ENCODE measurements at places on chromosomes 3 and 15.
A peak's percentile ranks its signal among the peaks of the same experiment; 100 is the strongest.

GRCh38 chr3:29686889-29687592 lies 406.2 kb downstream of the RBMS3 start:
- peak; percentile 39 for DNase-seq

- DNase-seq, result peak; percentile 35
These were observed 654.6 kb downstream of the MECOM start for GRCh38 chr3:169008776-169009358.

DNA sequence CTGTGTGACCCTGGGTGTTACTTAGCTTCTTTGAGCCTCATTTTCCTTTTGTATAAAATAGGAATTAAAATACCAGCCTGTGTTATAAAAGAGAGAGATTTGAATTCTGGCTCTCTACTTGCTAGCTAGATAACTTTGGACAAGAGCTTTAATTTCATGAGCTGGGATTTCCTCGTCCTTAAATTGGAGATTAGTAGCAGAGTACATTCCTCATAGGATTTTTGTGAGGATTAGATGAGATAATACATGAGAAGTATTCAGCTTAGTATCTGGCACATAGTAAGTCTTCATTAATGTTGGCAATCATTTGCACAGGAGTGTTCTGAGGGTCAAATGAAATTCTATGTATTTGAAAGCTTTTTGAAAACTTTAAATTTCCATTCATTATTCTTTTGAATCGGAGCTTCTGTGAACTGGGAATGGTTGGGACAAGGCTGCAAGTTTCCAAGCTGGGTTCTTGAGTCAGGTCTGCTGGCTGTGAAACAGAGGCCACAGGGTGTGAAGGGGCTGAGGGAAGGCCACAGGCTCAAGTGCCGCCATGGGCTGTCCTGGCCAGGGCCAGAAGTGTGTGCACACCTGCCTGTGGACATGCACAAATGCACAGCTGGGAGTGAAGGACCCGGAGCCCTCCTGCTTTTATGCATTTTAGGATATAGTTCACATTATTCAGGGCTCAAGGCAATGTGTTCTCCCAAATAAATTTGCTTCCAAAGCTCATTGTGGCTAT lies 17.2 kb downstream of the ALPK3 start:
- DNase-seq, result no peak

DNA sequence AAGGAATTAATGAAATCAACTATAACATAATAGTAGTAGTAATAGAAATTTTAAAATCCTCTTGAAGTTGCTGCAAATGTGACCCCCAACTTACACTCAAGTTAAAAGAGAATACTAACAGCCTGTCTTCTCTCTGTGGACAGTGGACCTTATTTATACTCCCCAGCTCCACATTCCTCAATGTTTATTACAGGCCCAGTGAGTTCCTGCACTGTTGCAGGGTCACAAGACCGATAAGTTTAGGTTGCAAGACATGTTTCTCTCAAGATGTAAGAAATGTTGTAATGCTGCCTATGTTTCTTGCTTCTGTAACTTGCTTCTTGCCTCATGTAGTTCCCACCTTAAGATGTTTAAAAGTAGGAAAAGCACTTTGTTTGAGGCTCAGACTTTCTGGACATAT lies 888.1 kb downstream of the PDCD6IP start:
- no peak for DNase-seq

DNA sequence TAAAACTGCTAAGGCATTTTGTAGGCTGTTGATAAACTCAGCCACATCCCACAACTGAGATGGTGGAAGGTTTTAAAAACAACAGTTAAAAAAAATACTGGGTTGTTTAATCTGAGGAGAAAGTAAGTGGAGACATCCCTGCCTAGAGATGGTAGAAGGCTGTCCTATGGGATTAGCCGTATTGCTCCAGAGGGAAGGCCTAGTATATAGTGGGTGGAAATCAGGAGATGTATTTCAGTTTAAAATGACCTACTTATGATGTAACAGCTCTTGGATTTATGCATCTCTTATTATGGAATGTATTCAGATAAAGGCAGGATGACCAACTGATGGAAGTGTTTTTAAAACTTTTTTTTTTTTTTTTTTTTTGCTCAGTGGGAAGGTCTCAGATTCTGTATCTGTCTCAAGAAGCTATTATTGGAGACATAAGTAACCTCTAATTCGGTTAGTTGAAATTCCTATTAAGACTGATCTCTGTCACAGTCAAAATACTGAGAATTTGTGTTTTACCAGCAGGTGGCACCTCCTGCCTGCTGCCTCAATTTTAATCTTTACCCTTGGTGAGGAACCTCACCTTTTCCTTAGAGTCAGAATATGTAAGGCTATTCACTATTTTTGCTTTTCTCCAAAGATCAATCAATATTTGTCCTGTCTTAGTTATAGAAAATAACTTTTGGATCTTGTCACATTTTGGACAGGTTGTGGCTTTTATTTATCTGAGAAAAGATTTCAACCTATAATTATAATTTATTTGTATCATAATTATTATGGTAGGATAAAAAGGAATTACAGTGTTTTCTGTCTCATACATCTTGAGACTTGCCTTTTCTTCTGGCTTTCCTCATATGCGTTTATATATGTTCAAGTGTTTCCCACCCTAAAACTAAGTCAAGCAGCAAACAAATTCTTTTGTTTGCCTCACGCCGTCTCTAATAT lies 63.0 kb downstream of the VPS8 start:
- peak; percentile 43 for DNase-seq

- DNase-seq, result peak; percentile 45
These were observed 179.4 kb downstream of the GBE1 start for GRCh38 chr3:81581966-81582599.

GRCh38 chr3:190252080-190252479 lies 70.2 kb downstream of the CLDN1 start:
- no peak for DNase-seq
